ENCODE measurements at places on chromosomes 3 and 15.

DNA sequence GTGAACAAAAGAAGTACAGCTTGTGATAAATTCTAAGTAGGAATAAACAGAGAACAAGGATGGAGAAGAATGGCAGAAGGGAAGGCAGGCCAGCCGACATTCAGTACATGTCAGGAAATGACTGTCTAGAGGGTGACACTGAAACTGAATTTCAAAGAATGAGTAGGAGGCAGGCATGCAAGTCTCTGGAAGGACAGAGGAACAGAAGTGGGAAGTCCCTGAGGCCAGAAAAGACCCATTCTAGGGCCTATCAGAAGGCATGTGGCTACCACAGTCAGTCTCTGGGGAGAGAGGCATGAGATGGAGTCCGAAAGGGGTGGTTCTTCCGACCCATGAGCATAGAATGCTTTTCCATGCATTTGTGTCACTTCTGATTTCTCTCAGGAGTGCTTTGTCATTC lies 243.5 kb upstream of the UBE2E2 start:
- no peak for DNase-seq

DNA sequence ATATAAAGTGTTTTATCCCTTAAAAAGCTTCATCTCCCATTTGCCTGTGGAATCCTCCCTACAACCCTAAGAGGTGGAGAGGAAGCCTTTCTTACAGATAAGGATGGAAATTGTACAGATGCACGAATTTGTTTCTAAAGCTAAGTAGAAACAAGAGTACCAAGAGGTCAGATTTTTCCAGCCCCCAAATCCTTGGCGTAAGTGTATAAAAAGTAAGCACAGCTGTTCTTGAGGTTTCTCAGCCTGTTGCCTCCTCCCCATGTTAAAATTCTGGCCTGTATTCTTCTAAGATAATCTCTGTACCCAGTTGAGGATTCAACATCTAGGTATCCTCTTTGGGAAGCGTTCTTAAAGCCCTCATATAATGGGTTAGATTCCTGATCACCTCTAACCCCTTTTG lies 34.9 kb downstream of the RAB7A start:
- DNase-seq, result no peak

- no peak for DNase-seq
Measured at GRCh38 chr3:126955004-126955790, 27.7 kb upstream of the PLXNA1 start.

- DNase-seq, result no peak
Measured at GRCh38 chr15:39497759-39498565, 82.9 kb upstream of the THBS1 start.

DNA sequence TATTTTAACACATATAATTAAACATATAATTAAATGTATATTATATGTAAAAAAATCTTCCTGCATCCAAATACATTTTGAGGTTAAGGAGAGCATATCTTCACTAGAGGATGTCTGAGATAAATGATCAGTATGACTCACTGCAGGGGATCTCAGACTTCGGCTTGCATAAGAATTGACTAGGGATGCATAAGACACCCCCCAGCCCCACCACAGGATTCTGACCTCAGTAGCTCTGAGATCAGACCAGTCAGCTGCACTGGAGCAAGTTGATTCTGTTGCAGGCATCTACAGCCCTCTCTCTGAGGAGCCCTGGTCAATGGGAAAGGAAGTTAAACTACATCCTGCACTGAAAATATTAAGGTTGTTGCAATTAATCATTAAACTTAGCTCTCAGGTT lies 29.0 kb upstream of the TBC1D21 start:
- DNase-seq, result no peak

GRCh38 chr3:14253022-14253706 lies 74.5 kb downstream of the LSM3 start:
- DNase-seq, result no peak

DNA sequence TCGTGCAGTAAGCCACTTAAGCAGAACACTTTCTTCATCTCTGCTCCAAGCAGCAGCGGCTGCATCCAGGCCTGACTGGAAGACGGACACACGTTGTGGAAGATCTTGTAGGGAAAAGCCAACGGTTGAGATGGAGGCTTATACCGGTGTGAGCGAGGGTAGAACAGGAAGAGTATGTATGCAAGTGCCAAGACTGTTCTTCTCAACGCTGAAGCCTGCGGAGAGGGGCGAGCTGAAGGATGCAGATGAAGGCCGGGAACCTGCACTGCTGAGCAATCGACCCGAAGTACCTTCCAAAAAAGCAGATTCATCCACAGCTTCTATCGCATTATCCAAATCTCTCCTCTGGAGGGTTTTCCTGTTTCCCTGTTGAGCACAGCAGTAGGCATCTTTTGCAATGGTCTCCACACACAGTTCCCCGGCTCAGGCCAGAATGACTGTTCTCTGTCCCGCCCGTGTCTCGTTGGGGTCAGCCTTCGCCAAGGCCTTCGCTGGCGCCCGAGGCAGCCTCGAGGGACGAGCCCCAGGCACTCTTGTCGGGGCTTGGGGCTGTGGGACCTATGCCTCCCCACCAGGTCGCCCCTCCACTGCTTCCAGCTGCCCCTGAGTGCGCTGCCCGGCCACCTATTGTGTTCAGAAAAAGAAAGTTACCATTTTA lies 22.2 kb upstream of the DYNC1LI1 start:
- DNase-seq, result no peak

DNA sequence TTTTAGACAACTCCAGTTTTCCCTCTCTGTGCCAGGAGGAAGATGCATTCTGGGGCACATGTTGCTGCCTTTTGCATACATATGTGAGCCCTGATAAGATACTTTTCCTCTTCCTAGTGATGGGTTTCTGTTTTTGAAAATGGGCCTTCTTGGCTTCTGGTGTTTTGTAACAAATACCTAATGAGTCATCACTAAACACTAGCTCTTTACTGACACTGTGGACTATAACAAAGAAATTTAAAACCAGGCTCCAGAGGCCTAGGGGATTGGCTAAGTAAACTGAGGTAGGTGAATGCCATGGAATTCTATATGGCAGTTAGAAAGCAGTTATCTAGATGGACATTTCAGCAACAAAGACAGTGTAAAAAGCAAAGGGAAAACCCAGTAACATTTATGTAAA lies 93.4 kb upstream of the NR2E3 start:
- no peak for DNase-seq

GRCh38 chr3:168091941-168092340 lies 3.8 kb downstream of the GOLIM4 start:
- DNase-seq, result no peak

DNA sequence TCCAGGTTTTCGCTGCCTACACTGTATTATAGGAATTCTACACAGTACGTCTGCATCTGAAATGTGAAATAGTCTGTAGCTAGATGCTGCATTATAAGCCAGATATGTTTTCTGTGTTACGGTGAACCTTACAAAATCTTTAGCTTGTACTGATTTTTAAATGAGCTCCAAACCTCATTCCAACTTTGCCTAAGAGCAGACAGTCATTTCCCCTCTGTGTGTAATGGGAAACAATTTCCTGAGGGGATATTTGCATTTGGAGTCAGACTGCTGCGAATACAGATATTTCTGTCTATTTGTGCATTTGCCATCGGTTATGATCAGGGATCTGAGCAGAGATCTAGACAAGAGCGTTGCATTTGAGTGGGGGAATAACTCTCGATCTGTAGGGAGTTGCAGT lies 37.5 kb downstream of the ARNT2 start:
- no peak for DNase-seq

- no peak for DNase-seq
Measured at GRCh38 chr3:132222868-132223538, 94.2 kb upstream of the ACP3 start.

DNA sequence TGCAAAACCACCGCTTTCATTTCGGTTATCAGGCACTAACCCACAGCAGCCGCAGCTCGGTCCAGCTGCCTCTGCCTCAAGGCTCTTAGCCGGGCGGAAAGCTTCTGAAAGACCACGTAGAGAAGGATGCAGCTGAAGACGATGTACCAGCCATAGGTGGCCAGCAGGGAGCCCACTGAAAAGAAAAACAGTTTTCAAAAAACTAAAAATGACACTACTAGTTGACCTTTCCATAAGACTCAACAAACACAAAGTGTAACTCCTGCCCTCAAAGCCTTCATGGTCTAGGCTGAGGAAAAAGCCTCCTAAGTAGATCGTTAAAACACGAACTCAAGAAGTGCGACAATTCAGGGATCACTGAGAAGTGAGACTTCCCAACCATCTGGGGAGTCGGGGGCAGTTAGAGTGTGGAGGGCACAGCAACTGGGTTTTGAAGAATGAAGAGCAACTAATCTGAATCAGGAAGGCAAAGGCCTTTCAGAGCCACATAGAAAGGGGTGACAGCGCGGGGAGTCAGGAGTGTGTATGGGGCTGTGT lies 716 bp downstream of the SELENOS start:
- peak; percentile 46 for DNase-seq

DNA sequence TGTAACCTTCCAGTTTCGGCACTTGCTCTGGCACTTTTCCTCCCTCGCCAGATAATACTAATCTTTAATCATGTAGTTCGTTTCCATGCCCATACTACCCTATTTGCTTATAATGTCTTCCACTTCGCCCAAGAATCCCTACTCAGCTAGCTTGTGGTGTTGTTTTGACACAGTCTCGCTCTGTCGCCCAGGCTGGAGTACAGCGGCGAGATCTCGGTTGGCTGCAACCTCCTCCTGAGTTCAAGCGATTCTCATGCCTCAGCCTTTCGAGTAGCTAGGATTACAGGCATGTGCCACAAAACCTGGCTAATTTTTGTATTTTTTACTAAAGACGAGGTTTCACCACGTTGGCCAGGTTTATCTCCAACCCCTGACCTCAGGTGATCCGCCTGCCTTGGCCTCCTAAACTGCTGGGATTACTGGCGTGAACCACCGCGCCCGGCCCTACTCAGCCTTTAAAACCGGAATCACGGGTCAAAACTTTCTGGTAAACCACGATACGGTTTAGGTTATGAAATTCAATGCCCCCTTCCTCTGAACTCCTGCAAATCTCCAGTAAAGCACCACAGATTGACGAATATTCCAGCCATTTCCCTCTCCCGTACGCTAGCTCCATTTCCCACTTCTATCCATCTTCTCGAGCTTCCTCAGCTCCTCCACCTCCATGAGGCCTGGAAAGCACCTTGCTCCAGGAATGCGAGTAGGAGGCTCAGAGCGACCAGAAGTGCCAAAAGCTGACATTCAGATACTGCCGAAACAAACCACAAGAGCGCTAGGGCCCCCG lies 878 bp upstream of the RAD51 start:
- DNase-seq, result no peak

- no peak for DNase-seq
Measured at GRCh38 chr3:143677430-143677829, 170.8 kb downstream of the SLC9A9 start.

GRCh38 chr3:60263191-60263590 lies 988.1 kb downstream of the FHIT start:
- no peak for DNase-seq

DNA sequence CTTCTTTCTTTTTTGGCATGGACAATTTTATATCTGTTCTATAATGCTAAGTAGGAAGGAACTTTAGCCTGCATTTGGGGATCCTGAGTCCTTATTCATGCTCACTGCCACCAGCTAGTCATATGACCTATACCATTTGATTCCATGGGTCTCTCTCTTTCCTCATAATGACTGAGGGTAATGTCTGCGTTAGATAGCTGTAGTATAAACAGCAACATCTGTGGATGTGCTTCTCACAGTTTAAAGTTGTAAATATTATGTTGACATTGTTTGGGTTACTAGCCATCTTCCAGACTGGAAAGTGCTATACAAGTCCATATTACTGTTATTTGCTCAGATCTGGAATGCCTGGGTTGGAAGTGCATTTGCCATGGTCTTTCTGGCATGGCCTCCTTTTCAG lies 274.9 kb upstream of the SEMA6D start:
- no peak for DNase-seq

DNA sequence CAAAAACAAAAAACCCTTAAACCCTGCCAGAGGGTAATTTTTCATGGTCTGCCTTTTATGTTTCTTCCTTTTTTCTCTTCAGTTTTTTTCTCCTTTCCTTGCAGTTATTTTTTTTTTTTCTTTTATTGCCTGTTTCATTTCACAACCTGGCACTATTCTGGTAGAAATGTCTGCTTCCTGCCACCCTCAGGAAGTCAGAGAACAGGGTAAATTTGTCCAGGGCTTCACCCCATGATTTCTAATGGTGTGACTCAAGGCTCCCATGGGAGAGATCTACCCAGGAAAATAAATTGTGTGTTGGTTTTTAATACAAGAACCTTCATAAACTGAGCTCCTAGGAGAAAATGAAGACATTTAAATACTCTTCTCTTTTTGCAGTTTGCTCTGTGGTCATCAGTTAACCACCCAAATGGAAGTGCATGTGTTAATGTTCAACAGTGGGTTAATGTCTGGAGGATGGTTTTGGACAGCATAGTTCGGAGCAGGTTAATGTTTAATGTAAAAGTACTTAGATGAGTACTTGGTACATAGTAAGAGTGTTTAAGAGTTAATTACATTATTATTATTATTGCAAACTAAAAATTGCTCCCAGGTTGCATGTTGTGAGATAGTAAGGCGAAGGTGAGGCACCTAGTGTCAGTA lies 45.9 kb downstream of the CGNL1 start:
- peak; percentile 4 for DNase-seq

DNA sequence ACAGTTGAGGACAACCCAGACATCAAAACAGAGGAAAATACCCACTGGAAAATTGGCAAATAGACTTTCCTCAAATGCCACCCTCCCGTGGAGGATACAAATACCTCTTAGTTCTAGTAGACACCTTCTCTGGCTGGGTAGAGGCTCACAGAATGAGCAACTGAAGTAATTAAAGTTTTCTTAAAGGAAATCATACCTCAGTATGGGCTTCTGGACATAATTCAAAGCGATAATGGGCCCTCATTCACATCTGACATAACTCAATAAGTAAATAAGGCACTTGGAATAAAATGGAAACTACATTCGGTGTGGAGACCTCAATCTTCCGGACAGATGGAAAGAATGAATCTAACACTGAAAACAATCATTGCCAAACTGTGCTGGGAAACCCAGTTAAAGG lies 115.2 kb upstream of the PLCL2 start:
- no peak for DNase-seq

DNA sequence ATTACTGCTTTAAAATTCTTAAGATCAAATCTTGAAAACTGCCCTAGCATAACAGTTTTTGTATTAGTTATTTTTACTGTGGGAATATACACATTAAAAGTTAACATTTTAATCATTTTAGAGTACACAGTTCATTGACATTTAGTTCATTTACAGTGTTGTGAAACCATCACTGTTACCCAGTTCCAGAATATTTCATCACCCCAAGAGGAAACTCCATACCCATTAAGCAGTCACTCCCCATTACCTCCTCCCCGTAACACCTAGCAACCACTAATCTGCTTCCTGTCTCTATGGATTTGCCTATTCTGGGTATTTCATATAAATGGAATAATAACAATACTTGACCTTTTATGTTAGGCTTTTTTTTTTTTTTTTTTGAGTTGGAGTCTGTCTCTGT lies 164.1 kb upstream of the LRRFIP2 start:
- DNase-seq, result peak; percentile 30

DNA sequence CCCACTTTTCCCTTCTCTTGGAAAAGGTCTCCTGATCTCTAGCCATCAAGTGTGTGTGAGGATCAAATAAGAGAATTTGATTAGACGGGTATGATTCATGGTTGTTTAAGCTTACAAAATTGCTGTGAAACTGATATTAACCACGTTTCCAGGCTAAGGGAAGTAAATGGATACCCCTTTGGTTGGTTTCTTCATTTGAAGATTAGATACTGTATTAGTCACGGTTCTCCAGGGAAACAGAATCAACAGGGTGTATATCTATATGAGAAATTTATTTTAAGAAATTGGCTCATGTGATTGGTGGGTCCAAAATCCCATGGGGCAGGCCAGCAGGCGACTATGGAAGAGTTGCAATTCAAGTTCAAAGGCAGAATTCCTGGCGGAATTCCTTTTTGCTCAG lies 112.7 kb upstream of the SELENOK start:
- DNase-seq, result no peak

Measured in HL-60 (cell line).